ENCODE measurements at places on chromosomes 1 and 21. TPM values are rescaled to one million over a fixed set of nuclear protein-coding genes. Genes with fewer than 3 reads are reported as not detected.
A peak's percentile ranks its signal among the peaks of the same experiment; 100 is the strongest.

IFNLR1 gene
- total RNA-seq, result 4.0 TPM

- DNase-seq, result no peak
These were observed 18.8 kb downstream of the PPP1R12B start for GRCh38 chr1:202367271-202367670.

DNA sequence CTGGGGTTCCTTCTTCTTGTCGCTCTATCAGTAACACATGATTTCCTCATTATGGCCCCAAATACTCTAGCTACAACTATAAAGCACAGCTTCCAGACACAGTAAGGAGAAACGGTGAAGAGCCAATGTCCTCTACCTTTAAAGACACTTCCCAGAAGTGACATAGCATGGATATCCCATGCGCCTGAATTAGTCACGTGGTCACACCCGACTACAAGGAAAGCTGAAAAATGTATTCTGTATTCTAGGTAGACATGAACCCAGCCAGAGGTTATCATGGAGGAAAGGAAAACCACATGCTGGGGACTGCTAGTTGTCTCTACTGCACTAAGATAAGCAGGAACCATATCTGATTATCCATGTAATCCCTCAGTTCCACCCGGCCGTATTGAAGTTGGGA is 244.3 kb downstream of the LMX1A start:
- DNase-seq, result no peak

DNA sequence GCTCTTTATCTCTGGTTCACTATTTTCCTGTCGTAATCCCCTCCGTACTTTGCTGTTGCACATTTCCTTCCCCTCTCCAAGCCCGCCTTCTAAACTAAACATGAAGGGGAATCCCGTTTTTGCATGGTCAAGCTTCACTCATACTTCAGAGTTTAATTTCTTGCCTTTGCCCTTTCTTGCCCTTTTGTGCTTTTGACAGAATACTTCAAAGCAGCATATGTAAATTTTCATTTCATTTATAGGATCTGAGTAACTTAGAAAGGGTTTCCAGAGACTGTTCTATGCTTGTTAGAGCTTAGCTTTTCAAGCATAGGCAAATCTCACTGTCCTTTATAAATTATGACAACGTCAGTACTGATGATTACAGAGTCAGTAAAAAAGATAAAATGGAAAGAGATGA is 27.7 kb downstream of the SPATA45 start:
- DNase-seq, result no peak

DNA sequence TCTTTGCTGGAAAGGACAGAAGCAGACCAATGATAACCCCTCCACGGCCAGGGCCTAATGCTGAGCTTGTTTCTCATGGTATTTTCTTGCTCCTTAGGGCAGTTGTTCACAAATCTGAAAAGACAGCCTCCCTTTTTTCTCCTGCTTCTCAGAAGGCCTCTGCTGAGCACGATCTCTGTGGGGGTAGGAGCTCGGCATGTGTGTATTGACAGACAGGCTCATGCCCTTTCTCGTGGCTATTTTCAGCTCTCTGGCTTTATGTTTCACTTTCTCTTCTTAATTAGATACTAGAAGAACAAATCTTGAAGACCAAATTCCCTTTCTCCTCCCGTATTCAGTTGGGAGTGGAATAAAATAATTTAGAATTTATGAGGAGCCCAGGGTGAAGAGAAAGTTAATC is 768 bp upstream of the RIIAD1 start:
- peak; percentile 14 for DNase-seq

- no peak for DNase-seq
These were observed 41.4 kb upstream of the DNASE2B start for GRCh38 chr1:84356881-84357280.

GRCh38 chr1:119002028-119002686 is 14.0 kb upstream of the TBX15 start:
- peak; percentile 99 for DNase-seq

GRCh38 chr1:62209931-62210595 is 15.4 kb downstream of the L1TD1 start:
- DNase-seq, result peak; percentile 6

GRCh38 chr1:246280551-246280950 is 226.5 kb downstream of the SMYD3 start:
- peak; percentile 25 for DNase-seq

Measured in renal cortical epithelial cell (primary cell).